Anterior cingulate cortex (tissue), 58 donors: ENCODE measurements at places on chromosomes 12 and 14.

DNA sequence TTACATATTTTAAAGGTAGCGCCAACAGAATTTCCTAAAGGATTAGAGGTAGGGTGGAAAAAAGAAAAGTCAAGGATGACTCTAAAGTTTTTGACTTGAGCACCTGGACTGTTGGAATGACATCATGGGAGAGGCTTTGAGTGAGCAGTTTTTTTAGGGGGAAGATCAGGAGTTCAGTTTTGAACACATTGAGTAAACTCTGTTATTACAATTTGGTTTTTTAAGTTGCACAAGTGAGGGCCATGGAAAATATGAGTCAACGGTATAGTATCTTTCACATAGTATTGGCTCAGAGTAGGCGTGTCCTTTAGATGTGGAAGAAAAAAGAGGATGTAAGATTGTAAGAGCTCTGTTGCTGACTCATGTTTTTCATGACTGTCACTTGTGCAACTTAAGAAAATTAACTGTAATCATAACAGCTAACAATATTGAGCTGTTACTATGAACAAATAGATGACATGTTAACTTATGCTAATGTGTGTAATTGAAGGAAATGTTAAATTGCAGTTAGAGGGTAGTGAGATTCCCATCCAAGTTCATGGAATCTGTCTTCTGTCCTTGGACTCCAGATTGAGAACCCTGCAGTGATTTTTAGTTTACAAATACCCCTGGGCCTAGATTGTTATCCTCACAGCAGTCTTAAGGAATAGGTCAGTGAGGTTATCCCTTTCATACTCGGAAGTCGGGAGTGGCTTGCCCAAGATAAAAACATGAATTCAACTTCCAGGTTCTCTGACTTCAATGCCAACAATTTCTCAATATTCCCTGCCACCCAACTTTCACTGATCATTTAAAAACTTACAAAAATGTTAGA lies 48.2 kb upstream of the ATP2B1 start:
- DNase-seq, result no peak

DNA sequence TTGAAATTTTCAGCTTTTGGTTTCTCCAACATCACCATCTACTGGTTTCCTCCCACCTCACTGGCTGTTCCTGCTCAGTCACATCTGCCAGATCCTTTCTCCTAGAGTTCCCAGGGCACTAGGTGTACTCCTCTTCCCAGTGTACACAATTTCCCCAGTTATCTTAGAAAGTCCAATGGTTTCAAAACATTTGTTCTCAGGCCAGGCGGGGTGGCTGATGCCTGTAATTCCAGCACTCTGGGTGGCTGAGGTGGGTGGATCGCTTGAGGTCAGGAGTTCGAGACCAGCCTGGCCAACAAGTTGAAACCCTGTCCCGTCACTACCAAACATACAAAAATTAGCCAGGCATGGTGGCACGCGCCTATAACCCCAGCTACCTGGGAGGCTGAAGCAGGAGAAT lies 60.7 kb downstream of the SPPL3 start:
- no peak for DNase-seq

- no peak for DNase-seq
Measured at GRCh38 chr14:76599559-76600287, 161.5 kb upstream of the VASH1 start.

GRCh38 chr12:67720351-67720856 lies 71.9 kb downstream of the DYRK2 start:
- no peak for DNase-seq

DNA sequence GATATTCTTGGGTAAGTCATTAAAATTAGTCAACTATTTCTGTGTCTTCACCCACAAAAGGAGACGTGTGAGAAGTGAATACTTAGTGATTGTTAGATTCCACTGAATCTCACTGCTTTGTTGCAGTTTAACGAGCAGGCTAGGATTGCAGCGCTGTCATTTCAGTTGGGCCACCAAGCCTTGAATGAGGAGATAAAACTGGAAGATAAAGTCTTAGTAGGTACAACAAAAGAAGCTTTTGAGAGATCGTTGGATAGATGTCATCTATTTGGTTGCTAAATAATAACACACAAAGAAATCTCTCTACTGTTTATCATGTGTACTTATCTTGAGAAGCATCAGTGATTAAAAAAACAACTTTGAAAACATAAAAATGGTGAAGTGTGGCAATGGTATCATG lies 132.3 kb downstream of the RGS6 start:
- DNase-seq, result no peak

DNA sequence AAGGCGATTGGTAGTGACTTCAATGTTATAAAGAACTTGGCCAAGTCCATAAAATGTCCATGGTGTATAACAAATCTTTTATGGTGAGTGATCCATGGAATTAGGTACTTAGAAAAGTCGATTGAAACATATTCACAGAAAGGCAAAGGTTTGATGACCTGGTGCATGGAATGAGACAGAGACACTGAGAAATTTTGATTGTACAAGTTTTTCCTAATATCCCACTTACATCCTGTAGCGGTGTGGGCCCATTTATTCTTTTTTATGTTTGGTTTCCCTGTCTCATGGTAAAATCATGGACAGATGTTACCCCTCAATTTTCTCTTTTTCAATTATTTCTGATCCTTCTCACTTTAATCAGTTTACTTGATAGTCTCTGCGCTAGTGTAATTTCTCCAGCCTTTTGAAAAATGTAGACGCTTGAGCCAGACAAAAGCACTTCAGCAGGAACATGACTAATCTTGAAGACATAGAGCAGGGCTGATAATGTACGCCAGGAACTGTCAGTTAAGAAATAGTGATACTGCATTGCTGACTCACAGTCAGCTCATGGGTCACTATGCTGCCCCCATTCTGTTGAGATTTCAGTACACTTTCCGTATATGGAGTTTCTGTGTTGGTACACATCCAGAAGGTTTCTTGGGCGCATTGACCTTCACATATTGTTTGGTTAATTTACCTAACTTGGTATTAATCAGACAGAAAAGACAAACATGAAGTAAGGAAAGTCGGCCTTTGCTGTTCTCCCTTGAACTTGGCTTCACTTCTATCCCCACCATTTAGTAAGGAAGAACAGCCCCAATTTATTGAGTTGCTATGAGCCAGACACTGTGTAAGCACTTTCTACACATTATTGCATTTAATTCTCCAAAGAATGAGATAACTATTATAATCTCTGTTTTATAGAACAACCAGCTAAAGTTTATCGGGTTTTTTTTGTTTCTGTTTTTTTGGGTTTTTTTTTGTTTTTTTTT lies 841.7 kb downstream of the DIO2 start:
- no peak for DNase-seq

DNA sequence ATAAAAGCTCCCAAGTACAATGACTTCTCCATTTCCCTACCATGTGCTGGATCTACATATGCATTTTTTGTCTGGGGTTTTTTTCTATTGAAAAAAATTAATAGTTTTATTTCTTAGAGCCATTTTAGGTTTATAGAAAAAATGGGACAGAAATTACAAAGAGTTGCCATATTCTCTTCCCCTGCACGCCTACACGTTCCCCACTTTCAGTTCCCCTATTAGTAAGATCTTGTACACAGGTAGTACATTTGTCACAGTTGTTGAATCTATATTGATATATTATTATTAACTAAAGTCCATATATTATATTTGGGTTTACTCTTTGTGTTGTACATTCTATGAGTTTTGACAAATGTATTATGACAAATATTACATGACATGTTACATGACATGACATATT lies 35.7 kb downstream of the SIX6 start:
- DNase-seq, result no peak

- peak; percentile 17 for DNase-seq
Measured at GRCh38 chr12:3929875-3930615, 56.8 kb upstream of the PARP11 start.

DNA sequence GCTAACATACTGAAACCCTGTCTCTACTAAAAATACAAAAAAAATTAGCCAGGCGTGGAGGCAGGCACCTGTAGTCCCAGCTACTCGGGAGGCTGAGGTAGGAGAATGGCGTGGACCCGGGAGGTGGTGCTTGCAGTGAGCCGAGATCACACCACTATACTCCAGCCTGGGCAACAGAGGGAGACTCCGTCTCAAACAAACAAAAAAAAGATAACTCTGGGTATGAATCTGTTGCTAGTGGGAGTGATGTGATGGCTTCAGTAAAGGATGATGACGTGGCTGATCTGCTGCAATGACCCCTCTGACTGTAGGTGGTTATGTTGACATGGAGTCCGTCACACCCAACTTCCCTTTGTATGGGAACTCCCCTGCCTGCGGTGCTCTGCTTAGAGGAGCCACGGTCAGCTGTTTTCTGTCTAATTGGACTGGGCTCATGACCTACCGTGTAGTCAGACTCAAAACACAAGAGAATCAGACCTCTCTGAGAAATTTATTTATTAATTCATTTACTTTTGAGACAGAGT lies 59.1 kb upstream of the MED13L start:
- DNase-seq, result no peak

- DNase-seq, result no peak
Measured at GRCh38 chr12:6416596-6416995, 28.2 kb upstream of the CD27 start.

DNA sequence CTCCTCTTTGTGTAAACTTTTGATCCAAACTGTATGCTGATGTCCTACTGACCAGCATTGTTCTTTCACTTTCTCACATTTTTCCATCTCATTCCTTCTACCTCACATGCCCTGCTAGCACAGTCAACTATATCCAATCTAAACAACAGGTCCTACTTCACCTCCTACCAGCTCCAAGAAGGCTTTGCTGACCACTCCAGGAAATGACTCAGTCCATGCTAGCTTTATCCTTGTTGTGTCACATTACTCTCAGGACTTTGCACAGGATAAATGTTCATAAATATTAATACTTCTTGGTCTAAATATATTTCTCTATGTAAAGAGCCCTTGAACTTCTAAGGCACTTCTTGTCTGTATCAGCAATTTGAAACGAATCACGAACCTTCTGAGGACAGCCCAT lies 64.9 kb upstream of the PCED1B start:
- no peak for DNase-seq

GRCh38 chr12:2722806-2723205 lies 72.0 kb upstream of the FKBP4 start:
- no peak for DNase-seq

GRCh38 chr12:110431957-110432587 lies 18.1 kb downstream of the ARPC3 start:
- no peak for DNase-seq

DNA sequence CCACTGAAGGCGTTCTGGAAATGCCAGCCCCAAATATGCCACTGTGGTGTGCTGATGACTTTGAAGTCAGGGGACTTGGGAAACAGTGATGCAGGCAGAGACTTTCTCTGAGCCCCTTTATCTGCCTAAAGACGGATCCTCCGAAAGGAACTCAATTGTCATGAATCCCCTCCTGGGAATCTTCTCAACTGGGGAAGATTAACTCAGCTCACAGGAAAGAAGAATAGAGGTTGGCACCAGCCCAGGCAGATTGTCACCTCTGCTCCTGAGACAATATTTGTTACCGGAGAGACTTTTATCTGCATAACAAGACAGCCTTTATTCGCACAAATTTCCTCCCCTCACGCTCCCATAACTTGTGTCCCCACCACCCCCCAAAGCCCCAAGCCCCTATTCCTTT lies 414.4 kb downstream of the FUT8 start:
- DNase-seq, result no peak

- DNase-seq, result no peak
Measured at GRCh38 chr12:91250273-91250665, 67.7 kb upstream of the DCN start.

DNA sequence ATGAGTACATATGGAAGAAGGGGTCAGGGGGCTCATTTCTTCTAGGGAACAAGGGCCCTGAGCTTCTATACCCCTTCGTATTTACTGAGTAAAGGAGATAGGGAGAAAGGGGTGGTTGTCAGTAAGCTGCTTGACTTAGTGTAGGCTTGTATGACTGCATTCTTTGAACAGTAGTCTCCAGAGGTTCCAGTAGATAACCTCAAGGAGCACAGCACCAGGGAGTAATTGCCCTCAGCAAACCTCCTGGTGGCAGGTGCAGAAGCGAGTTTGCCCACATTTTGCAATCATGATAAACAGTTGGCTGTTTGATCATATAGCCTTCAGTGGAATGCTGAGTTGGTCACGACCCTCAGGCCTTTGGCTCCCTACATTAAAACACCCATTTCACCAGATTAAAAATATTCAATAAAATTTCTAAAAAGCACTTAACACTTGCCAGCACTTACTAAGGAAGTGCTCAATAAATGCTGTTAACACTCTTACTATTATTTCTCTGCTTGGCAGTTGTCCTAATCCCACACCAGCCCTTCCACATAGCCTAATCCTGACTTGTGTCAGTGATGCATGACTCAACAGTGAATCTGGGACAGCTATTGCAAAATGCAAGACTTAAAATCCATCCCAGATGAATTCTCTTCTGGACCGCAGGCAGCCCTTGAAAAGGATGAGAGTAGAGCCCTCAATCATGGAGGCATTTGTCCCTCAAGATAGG lies 3.7 kb upstream of the DHRS4L2 start:
- DNase-seq, result no peak

- DNase-seq, result no peak
Measured at GRCh38 chr12:34126239-34126641, 103.9 kb downstream of the ALG10 start.

GRCh38 chr14:85895603-85896002 lies 365.7 kb downstream of the FLRT2 start:
- DNase-seq, result no peak

DNA sequence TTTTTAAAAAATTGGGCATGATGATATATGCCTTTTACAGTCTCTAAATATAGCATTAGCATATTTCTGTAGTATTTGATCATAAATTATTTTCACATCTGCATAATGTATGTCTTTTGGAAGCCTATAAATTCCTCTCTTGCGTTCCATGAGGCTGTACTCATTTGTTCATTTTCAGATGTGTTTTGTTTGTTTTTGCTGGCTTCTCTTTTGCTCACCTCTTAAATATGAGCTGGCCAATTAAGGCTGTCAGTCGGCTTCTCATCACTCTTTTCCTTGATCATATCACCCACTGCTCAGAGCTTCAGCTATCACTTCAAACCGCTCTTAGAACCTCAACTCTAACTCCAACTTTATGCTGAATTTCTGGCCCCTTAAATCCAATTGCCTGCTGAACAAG lies 6.6 kb downstream of the TMEM263 start:
- no peak for DNase-seq

GRCh38 chr12:51862947-51863346 lies 14.4 kb upstream of the FIGNL2 start:
- no peak for DNase-seq

GRCh38 chr12:113949321-113950305 lies 16.5 kb downstream of the RBM19 start:
- no peak for DNase-seq

DNA sequence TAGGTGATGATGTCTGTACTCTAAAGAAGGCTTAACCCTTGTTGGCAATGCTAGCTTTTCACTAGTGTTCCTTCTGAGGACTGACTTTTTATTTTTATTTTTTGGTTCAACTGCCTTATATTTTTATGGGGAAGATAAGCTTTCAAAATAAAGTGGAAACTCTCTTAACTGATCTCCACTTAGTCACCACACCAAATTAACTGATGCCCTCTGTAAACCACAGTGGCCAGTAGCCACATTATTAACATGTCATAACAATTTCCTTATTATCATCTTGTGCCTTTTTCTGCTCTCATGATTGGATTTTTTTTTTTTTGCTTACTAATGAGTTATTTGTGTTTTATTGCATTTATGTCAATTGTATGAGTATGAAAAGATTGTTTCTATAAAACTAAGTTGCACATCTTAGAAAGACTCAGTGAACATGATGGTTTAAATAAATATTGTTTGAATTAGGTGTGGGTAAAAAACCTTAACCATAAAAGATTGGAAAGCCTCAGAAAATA lies 56.9 kb downstream of the SCFD1 start:
- no peak for DNase-seq
